ENCODE measurements at places on chromosomes 5 and 9.
A peak's percentile ranks its signal among the peaks of the same experiment; 100 is the strongest.

GRCh38 chr5:145777445-145778063 lies 57.6 kb downstream of the PRELID2 start:
- no peak for DNase-seq

- peak; percentile 82 for DNase-seq
These were observed 29.7 kb downstream of the PPP1R2B start for GRCh38 chr5:156879665-156880285.

GRCh38 chr5:72908664-72909063 lies 47.2 kb upstream of the FCHO2 start:
- DNase-seq: no peak

DNA sequence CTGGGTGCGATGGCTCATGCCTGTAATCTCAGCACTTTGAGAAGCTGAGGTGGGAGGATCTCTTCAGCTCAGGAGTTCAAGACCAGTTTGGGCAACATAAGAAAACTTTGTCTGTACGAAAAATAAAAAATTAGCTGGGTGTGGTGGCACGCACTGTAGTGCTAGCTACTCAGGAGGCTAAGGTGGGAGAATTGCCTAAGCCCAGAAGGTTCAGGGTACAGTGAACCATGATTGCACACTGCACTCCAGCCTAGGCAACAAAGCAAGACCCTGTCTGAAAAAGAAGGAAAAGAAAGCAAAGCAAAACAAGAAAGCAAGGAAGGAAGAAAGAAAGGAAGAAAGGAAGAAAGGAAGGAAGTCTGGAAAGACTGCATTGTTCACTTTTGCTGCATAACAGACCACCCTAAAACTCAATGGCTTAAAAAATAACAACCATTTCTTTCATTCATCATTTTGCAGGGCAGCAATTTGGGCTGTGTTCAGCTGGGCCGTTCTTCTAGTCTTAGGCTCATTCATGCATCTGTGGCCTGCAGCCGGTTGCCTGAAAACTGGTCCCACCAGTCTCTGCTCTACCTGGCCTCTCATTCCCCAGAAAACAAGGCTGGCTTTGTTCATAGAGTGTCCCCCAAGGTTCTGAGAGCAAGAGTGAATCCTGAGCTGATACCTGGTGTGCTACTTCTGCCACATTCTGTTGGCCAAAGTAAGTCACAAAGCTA lies 82.4 kb upstream of the MIER3 start:
- DNase-seq: no peak

DNA sequence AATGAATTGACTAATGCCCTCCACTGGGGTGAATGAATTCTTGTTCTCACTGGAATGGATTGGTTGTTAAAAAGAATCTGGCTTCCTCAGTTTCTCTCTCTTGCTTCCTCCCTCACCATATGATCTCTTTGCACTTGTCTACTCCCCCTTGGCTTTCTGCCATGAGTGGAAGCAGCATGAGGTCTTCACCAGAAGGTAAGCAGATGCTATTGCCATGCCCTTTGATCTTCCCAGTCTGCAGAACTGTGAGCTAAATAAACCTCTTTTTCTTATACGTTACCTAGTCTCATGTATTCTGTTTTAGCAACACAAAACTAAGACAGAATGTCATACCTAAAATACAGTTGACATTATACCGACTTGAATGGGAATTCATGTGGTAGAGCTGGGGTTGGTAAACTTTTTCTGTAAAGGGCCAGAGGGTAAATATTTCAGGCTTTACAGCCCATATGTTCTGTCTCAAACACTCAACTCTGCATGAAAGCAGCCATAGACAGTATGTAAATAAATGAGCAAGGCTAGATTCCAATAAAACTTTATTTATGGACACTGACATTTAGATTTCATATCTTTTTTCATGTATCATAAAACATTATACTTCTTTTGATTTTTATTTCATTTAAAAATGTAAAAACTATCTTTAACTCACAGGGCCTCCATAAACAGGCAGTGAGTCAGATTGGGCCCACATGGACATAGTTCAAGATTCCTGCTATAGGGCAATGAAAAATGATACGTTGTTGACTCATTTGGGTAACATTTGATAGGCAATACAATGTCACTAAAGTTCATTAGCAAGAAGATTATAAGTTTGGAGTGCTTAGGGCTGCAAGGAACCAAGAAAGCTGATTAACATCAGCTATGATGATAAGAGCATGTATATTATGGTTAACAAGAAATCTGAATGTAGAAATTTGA lies 79.4 kb upstream of the TLE4 start:
- DNase-seq: no peak

- no peak for DNase-seq
These were observed 241.0 kb downstream of the PTPRD start for GRCh38 chr9:10371824-10372223.

- DNase-seq: no peak
These were observed 508.9 kb downstream of the NTRK2 start for GRCh38 chr9:85178474-85178873.

- DNase-seq: no peak
These were observed 3.8 kb upstream of the RNF14 start for GRCh38 chr5:141965071-141965470.

- no peak for DNase-seq
These were observed 9.0 kb downstream of the FEM1C start for GRCh38 chr5:115535479-115536035.

DNA sequence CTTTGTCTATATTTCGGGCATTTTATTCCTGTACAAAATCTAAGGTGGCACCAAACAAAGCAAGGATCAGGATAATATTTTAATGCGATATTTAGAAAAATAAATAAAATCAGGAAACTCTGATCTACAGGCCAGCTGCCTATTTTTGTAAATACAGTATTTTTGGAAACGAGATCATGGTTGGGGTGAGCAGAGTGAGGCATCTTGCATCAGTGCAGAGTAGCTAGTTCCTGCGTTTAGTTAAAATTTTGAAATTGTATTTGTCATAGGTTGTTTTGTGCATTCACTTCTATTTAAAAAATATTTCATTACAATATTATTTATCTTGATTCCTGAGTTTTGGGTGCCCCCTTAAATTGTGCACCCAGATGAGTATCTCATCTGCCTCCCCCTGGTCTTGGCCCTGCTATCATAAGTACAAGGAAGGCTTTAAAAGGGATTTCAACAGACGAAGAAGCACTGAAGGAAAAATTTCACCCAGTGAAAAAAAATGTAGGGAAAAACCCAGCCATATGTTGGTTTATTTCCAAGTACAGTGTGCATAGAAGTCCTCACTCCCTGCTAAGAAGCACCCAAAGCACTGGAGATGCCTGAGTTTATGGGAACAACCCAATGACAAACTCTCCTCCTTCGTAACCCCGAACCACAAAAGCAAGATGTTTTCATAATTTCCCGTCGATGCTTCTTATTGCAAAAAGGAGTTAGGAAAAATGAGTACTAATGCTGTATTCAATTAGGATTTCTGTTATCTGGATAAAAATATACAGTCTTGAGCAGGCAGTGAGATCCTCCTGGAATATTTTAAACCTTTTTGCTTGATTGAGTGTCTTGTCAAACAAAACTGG lies 304.7 kb upstream of the CLINT1 start:
- DNase-seq: peak; percentile 50

DNA sequence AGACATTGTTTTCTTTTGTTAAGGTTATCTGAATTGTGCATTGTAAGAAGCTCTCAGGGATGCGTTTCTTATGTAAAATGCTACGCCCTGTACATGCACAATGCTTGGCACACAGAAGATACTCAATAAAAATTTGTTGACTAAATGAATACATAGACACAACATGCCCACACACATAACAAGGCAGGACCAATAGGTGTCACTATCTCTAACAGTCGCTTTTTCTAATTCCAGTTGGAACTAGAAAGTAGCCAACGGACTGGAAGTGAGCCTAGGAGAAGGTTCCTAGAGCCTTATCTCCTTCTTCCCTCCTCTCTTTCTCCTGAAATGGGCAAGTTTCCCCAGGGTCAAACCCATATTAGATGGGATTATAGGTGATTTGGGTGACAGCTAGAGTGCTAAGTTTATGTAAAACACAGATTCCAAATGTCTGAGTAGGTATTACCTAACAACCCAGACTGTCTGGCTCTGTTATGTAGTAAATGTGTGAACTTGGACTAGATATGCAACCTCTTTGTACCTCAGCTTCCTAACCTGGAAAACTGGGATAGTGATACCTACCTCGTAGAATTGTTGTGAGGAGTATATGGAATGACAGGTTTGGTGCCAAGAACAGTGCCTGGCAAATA lies 603.0 kb downstream of the RAB3C start:
- no peak for DNase-seq

GRCh38 chr9:10108815-10109214 lies 504.0 kb downstream of the PTPRD start:
- DNase-seq: no peak
